Fibroblast of skin of back (primary cell): ENCODE measurements at places on chromosomes 13 and 19.
A peak's percentile ranks its signal among the peaks of the same experiment; 100 is the strongest.

- DNase-seq = peak; percentile 53
Observed at GRCh38 chr19:48489608-48490216, 20.5 kb downstream of the CYTH2 start.

DNA sequence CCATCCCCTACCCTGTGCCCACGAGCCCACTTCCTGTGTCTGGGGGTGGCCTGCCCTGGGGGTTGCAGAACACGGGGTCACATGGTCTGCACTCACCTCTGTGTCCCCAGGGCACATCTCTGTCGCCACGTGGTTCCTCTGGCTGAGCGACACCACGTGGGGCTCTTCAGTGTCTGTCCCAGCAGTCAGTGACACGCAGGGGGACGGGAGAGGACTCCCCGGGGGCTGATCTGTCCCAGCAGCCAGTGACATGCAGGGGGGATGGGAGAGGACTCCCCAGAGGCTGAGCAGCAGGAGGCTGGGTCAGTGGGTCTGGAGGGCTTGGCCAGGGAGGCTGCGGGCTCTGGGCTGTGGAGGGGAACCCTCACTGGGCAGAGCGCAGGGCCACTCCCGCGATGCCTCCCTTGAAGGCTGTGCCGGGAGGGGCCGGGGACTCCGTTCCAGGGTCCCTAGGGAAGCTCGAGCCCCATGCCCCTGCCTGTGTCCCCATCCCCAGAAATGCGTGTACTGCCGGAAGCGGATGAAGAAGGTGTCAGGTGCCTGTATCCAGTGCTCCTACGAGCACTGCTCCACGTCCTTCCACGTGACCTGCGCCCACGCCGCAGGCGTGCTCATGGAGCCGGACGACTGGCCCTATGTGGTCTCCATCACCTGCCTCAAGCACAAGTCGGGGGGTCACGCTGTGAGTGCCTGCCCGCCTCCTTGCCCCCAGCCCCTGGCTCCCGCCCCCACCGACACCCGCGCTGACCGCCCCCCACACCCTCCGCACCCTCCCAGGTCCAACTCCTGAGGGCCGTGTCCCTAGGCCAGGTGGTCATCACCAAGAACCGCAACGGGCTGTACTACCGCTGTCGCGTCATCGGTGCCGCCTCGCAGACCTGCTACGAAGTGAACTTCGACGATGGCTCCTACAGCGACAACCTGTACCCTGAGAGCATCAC lies 174.8 kb downstream of the KDM4B start:
- DNase-seq = no peak

GRCh38 chr19:40596608-40597328 lies 4.4 kb upstream of the LTBP4 start:
- DNase-seq = peak; percentile 59

GRCh38 chr13:50456111-50456510 lies 387.4 kb downstream of the DLEU7 start:
- no peak for DNase-seq

DNA sequence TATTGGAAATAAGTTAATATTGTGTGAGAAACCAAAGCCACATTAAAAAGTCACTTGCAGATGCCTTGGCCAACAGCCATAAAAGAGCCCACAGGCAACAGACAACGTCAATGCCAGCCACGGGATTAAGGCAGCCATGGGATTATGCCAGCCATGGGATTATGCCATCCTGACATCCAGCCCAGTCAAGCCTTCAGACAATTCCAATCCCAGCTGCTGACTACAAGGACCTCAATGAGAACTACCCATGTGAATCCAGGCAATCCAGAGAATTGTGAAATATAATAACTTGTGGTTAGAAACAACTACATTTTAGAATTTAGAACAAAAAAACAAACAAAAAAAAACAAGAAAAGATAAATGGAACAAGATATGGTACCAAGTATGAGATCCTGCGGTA lies 356.6 kb downstream of the EFNB2 start:
- DNase-seq = no peak

DNA sequence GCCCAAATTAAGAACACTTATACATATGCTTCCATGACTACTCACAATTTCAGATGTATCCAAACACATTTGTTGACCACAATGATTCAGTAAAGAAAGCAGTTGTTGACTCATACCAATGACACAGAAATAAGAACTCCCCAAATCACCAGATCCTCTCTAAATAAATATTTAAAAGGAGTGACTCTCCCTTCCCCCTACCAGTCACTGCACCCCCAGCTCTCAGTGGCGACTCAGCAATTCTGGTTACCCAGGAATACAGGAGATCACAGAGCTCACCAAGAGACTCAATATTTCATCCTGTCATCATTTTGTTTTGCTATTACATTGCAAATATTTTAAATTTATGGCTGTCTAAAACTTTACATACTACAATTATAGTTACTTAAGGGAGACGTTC lies 131.5 kb downstream of the RGCC start:
- peak; percentile 89 for DNase-seq
